Aorta (tissue), 5 donors: ENCODE measurements at places on chromosomes 2 and 18. TPM values are rescaled to one million over a fixed set of nuclear protein-coding genes. Genes with fewer than 3 reads are reported as not detected.

The DSG1 gene
- not detected for total RNA-seq

The TXNDC2 gene
- total RNA-seq: 0.65 TPM

The LIPG gene
- total RNA-seq: 9.1 TPM

The TTC31 gene
- total RNA-seq: 19.2 TPM

The DSC2 gene
- 6.8 TPM for total RNA-seq

The RUFY4 gene
- 0.45 TPM for total RNA-seq

The MARCO gene
- total RNA-seq: 29.2 TPM

The CCBE1 gene
- total RNA-seq: not detected

The SULT1C4 gene
- total RNA-seq: 10.3 TPM

The SPATA3 gene
- not detected for total RNA-seq

The PLB1 gene
- 16.3 TPM for total RNA-seq
